ENCODE measurements at places on chromosomes 7 and 10.

DNA sequence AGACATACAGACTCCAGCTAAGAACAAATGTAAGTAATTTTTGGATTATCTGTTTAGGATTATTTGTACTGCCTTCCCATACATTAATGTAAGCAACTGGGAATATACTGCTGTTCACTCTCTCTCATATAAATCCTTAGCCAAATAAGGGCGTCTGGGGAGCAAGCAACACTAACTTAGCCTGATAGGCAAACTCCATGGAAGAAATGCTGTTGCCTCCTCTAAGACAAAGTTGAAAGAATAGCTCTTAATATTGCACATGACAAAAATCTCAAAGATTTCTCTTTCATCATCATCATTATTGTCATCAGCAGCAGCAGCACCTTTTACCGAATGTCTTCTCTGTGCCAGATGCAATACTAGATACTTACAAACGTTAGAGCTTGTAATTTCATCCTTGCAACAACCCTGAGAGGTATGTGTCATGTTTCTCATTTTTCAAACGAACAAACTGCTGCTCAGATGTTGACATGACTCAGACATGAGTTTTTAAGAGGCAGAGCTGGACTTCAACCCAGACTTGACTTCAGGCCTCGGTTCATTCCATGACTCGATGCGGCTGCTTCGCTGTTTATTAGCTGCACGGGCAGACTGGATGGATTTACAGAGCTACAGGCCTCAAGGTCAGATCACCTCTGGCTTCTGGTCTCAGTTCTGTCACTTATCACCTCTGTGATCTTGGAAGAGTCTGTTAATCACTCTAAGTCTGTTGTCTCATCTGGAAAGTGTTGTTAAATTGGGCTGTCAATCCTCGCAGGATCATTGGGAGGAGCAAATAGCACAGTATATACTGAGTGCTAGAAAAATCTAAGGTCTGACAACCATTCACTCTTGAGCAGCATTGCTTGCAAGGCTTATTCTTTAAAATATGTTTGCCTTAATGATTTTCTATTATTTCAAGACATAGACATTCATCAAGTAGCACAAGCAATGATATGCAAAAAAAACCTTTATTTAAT, 126.3 kb upstream of the CELF2 start:
- no peak for DNase-seq

DNA sequence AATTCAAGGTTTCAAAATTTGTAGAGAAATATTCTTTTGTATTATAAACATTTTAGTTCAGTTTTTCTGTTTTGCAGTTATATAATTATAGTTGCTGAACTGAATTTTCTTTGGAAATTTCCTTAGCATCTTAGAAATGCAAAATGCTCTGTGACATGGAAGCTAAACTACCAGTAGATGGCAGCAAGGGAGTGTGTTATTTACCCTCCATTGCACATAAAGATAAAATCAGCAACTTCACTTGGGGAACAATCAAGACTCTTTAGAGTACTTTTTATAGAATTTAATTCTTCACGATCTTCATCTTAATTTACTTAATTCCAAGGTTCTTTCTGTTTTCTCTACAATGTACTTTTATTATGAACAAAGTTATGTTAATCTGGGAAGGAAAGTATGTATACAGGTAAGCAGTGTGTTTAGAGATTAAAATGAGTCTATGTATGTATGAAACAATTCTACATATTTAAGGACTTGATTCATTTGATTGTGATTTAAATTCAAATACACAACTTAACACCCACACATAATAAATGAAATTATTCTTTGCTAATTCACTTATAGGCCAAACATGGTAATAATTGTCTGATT, 404.2 kb downstream of the THSD7A start:
- DNase-seq, result no peak

GRCh38 chr10:70528741-70529362, 50.3 kb downstream of the PALD1 start:
- no peak for DNase-seq

DNA sequence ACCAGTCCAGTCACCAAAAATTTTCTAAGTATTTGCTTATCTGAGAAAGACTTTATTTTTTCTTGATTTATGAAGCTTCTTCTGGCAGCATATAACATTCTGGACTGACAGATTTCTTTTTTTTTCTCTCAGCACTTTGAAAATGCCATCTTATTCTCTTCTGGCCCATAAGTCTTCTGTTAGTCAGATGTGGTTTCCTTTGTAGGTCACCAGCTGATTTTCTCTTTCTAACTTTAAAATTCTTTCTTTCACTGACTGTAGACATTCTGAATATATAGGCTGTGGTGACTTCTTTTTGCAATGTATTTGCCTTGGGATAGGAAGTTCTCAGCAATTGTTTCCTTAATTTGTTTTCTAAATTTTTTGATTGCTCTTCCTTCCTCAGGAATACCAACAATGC, 172.5 kb downstream of the CCDC7 start:
- DNase-seq, result no peak

GRCh38 chr10:9427209-9427608, 1372.7 kb downstream of the GATA3 start:
- no peak for DNase-seq

- no peak for DNase-seq
Measured at GRCh38 chr10:78552261-78552811, 516.4 kb upstream of the ZMIZ1 start.

DNA sequence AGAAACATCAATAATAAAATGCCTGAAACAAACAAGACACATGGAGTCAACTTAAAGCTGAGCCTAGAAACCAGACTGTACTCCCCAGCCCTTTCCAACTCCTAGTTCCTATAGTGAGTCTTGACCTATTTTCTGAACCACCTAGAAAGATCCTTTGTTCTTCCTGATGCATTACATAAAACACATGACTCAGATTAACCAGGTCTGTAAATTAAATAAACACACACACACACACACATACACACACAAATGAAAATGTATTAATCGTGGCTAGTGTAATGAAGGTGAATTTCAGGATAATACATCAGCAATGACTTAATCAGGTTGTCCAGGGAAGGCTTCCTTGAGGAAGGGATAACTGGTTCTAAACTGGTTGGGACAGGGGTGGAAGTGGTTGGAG, 104.7 kb downstream of the ST8SIA6 start:
- no peak for DNase-seq

GRCh38 chr7:139523199-139523941, at the start of gene CLEC2L:
TSS of gene CLEC2L (plus strand) at chr7:139523685. CDS start at chr7:139523928, 243 bp downstream.
- no peak for DNase-seq

DNA sequence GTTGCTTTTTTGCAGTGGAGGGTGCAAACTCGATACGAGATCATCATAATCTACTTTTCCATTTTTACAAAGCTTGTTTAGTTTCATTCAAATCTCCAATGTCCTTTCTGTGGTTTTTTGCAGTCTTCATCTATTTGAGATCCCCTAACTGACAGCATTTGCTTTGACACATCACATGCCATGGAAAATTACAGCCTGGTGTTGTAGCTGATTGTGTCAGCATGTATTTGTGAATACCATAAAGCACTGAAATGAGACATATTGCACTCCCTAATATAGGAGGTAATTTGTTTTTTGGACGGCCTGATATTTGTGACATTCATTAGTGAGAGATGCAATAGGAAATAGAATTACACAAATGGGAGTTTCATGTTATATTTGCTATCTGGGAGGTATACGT, 620.8 kb downstream of the KCNMA1 start:
- DNase-seq, result no peak

- no peak for DNase-seq
Measured at GRCh38 chr10:34957531-34957930, 132.6 kb downstream of the CUL2 start.

DNA sequence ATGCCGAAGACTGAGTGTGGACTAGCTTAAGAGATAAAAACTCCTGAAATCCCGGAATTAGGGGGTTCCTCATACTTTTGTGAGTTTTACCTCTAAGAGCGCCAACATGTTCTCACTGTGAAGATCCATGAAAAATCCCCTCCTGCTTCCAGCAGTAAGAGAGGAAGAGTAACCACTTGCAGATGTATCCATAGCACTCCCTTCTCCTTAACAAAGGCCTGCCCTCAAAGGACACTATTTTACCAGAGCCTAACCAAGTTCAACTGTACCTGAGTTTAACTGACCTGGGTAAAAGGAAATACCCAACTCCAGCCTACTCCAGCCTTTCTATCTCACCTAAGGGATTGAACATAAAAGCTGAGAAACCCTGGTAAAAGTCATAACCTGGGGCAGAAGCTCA, 280.9 kb downstream of the POLR1F start:
- no peak for DNase-seq

- DNase-seq, result no peak
Measured at GRCh38 chr7:142511801-142512200, 237.5 kb upstream of the PRSS1 start.
